Activated T-helper 1 cell treated with anti-CD3 and anti-CD28 coated beads, Interleukin-2, amount 50 U/mL, for 16 hours (primary cell): ENCODE measurements at places on chromosomes 1 and 21.

- DNase-seq = no peak
Observed at GRCh38 chr1:48785869-48786268, 9.2 kb upstream of the BEND5 start.

DNA sequence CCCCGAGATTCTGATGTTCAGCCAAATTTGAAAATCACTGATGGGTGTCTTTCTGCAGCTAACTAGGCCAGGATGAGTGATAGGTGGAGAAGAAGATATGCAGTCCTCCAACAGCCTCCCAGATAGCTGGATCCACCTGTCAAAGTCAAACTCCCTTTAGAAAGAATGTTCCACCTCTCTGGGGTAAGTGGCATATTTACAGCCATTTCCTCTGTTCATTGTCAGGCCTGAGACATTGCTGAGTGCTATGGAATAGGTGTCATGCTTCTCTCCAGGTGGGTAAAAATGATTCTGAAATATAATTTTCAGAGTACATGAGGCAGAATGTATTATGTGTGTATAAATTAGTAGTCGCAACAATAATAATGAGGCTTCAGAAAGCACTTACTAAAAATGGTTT is 316.8 kb downstream of the TTLL7 start:
- DNase-seq = no peak

DNA sequence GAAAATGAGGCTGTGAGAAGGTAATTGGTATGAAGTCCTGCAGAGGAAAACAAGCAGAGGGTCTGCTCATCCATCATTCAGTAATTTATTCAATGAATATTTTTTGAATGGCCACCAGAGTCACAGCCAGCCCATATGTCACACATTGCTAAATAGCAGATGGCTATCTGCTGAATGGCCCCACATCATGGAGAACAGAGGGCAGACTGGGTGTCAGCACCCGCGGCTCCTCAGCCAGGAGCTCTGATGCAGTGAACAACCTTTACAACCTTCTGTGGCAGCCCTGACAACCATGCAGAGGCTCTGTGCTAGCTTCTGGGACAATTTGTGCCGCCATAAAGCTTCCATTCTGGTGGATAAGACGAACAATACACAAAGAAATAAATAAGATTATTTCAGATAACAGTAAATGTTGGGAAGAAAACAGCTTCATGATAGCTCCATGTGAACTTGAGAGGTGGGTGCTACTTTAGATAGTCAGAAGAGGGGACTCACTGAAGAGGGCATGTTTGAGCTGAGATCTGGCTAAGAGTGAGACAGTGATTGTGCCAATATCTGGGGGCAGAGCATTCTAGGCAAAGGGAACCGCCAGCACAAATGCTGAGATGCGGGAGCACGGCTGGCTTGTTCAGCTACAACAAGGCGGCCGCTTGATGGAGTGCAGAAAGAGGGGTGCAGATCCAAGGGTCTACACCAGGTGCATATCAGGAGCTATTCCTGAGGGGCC is 2.8 kb upstream of the C1orf210 start:
- DNase-seq = no peak

- DNase-seq = no peak
Observed at GRCh38 chr1:168555508-168556046, 11.8 kb upstream of the XCL2 start.

- no peak for DNase-seq
Observed at GRCh38 chr1:167120899-167121298, 27.0 kb downstream of the STYXL2 start.

DNA sequence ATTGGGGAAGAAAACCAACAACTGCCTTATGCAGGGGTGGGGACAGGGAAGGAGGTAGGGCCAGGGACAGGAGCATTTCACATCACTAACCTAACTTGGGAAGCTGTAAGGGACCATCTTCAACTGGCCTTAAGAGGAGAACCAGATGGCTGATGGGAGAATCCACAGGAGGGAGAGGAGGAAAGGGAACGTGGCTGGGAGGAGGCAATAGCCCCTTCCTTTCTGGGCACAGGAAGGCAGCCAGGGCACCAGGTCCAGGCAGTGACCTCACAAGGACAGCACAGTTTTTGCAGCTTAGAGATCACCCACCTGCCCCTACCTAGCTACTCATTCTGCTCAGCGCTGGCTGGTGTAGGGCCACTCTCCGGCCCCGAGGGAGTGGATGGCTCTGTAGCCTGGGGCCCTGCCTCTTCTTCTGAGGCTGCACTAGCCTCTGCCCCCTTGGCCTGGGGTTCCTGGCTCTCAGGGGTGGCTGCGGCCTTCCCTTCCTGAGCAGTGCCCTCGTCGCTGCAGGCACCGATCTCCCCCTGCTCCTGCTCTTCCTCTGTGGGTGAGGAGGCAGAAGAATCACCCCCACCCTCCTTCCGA is 1.7 kb downstream of the MARCKSL1 start:
- no peak for DNase-seq

GRCh38 chr1:113903501-113904292 is 902 bp downstream of the AP4B1 start:
- DNase-seq = no peak

GRCh38 chr1:37108596-37109188 is 74.4 kb upstream of the GRIK3 start:
- DNase-seq = no peak

DNA sequence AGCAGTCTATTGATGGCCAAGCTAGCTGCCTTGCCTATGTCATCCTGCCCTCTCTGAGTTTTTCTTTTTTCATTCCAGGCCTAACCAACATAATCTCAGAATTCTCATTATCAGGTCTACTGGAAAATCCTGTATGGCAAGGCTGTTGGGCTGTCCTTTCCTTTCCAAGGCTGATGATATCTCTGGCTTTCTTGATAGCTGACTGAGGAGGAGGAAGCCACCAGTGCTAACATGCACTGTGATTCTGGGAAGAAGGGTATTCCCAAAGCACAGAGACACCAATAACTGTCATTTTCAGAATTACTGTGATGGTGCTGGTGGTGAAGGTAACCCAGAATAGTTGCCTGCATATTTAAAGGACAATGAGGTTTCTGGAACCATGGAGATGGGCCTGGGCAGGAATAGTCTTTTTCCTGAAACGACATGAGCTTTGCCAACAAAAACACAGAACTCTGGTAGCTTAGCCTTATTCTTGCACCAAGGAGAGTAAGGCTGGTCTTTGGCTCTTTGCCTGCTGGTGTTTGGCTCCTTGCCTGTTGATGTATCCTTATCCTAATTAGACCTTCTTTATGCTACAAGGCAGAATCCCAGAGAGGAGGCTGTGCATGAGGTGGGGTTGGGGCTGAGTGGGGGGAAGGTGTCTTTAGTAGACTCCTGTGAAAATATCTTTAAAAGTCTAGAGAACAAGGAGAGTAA is 157.4 kb downstream of the TNFSF18 start:
- DNase-seq = no peak

DNA sequence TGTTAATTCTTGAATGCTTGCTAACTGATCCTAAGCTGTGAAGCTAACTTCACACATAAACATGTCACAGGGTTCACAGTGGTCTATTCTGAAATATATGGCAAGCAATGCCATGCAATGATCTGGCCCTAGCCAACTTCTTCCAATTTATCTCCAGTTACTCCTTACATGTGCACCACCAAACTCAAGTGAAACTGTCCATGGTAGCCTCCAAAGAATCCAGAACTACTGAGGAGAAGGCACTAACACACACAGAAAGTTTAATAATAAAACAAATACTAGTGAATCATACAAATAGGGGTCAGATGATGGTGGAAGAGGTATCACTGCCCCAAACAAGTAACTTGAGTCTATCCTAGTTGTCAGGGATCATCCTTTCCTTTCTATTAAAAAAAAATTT is 172.6 kb upstream of the RAB4A start:
- no peak for DNase-seq

GRCh38 chr1:101285922-101286570 is 49.2 kb downstream of the S1PR1 start:
- DNase-seq = no peak

DNA sequence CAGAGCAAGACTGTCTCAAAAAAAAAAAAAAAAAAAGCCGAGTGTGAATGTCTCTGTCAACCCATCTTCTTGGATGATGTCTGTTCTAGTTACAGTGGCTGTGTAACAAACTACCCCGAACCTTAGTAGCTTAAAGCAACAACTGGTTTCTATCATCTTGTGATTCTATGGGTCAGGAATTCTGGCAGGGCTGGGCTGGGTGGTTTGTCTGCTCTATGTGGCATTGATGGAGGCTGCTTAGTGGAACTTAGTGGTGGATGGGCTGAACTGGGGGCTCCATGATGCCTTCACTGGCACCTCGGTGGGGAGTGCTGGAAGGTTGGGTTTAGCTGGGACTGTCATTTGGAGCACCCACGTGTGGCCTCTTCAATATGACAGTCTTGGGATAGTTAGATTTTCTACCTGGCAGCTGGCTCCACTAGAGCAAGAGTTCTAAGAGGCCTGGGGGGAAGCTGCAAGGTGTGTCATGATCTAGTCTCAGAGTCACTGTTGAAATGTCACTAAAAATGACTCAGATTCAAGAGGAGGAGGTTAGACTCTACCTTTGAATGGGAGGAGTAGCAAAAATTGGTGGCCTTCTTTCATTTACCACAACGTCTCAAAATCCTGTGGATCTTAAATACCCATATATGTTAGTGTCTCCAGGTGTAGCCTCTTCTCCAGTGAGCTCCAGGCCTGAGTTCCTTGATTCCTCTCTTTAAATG is 18.6 kb downstream of the ACOT11 start:
- no peak for DNase-seq

DNA sequence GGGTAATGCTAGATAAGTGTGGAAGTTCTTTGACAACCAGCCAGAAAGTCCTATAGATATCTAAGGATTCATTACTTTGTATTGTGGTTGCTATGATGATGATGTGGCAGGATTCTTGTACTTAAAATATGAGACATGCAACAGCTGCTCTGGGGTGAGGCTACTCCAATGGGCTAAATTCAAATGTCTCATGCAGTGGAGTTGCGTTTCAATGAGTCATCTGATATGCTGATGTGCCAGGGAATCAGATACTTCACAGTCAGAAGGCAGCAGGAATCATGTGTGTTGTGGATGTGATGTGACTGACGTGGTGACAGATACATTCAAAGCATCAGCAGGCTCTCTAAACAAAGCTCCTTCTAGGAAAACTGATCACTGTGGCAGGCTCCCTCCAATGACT is 66.5 kb downstream of the TSEN15 start:
- DNase-seq = no peak

GRCh38 chr1:32868806-32869455 is 1.8 kb downstream of the FNDC5 start:
- DNase-seq = no peak

GRCh38 chr1:234495231-234495990 is 16.4 kb upstream of the TARBP1 start:
- no peak for DNase-seq

- DNase-seq = no peak
Observed at GRCh38 chr1:29555043-29555620, 318.8 kb downstream of the PTPRU start.

- no peak for DNase-seq
Observed at GRCh38 chr1:8274352-8274751, 43.6 kb upstream of the SLC45A1 start.

DNA sequence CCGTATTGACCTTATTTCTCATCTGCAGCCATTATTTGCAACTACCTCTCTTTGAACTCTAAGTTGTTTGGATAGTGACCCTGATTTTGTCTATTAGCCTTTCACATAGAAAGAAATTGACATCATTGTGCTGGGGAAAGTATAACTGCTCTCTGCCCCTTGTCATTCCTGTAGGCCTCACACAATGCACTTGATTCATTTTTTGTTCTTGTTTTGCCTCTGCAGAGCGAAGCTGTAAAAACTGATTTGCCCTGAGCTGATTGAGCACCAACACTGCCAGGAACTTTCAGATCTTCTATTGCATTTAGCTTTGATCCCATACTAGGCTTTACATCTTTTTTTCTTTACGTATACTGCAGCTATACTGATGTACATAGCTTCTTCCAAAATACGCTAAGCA is 167.2 kb upstream of the PTBP2 start:
- DNase-seq = no peak

DNA sequence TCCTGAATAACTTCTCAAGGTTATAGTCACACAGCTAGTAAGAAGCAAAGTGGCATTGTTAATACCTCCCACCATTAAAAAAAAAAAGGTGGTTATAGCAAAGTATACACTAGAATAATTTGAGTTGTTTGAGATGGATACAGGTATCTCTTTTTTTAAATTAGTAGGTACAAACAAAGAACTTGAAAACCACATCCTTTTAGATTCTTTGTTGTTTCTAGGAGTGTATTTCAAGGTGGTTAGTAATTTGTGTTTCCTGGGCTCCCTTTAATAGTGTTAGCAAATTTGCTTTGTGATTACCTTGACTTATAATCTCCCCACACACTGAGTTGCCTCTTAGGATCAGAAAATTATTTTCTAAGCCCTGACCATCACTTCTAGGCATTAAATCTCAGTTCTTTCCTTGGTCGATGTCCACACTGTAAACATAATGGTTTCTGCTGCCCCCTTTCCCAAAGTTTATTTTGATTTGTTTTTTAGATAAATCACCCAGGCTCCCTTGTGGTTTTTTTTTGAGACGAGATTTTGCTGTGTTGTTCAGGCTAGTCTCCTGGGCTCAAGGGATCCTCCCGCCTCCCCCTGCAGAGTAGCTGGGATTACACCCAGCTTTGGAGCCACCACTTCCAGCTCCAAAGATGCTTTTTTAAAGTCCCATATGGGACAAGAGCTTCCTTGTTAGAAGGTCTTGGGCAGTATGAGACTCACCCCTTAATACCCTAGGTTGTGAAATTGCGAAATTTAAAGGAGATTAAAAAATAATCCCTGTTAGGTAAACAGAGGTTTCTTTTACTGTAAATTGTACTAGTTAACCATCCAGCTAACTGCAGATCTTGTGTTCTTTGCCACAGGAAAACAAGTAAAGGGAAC is 6.2 kb downstream of the AKIRIN1 start:
- DNase-seq = no peak

- no peak for DNase-seq
Observed at GRCh38 chr1:62908168-62908695, 124.3 kb downstream of the ATG4C start.
